NT2/D1 (cell line): ENCODE measurements at places on chromosomes 6 and 20.

DNA sequence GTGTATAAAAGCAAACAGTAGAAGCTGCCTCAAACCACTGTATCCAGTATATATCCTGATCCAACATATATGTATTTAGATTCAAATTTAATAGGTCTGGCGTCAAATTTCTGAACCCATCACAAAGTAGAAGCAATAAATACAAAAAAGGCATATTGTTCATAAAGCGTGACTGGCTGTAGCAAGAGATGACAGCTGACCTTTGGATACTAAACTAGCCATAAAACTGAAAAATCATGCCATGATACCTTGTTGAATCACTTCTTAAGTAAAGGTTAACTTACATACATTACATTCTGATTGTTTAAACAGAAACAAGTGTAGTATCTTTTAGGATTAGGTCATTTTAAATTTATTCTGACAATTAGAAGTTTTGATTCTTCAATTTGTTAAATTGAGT lies 372.0 kb upstream of the FLRT3 start:
- DNase-seq, result no peak

GRCh38 chr6:79783670-79784394 lies 152.7 kb downstream of the SH3BGRL2 start:
- no peak for DNase-seq

- DNase-seq, result no peak
These were observed 65.3 kb downstream of the NRSN1 start for GRCh38 chr6:24191346-24191745.

- no peak for DNase-seq
These were observed 118.8 kb downstream of the PSMB1 start for GRCh38 chr6:170434117-170434820.

GRCh38 chr20:13659288-13659687 lies 20.6 kb upstream of the TASP1 start:
- no peak for DNase-seq

DNA sequence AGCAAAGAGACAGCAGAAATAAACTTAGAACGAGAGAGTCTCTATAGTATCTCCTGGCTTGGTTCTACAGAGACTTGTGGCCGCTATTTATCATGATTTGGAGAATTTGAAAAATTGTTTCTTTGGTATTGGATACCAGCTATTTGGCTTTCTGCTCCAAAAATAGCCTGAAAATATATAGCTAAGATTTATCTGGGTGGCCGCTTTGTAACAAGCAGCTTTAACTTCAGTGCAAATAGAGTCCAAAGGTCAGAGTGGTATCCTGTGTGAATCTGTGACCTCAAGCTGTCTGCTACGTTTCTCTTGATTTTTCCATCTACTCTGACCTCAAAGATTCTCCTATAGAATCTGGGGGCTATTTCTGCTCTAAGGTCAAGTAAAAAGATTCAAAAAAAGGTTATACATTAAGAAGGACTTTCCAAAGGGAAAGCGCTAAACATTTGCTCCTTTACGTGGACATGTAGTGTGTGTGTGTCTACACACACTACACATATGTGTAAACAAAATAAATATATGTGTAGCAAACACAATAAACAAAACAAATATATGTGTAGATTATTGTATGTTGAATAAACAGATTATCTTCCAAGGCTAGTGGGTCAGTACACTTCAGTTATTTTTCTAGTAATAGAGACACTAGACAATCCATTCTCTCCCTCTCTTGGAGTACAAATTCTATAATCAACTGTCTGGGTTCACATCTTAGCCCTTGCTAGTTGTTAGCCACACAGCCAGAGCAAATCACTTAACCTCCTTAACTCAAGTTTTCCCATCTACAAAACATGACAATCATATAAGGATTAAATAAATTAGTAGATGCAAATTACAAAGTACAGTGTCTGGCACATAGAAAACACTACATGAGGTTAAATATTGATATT lies 40.8 kb downstream of the CHD6 start:
- DNase-seq, result no peak
